HT-29 (cell line): ENCODE measurements at places on chromosomes 1 and 21.

GRCh38 chr1:214146523-214146922, 134.4 kb upstream of the SMYD2 start:
- peak; percentile 9 for DNase-seq

GRCh38 chr1:7893529-7894180, 40.8 kb upstream of the UTS2 start:
- no peak for DNase-seq

DNA sequence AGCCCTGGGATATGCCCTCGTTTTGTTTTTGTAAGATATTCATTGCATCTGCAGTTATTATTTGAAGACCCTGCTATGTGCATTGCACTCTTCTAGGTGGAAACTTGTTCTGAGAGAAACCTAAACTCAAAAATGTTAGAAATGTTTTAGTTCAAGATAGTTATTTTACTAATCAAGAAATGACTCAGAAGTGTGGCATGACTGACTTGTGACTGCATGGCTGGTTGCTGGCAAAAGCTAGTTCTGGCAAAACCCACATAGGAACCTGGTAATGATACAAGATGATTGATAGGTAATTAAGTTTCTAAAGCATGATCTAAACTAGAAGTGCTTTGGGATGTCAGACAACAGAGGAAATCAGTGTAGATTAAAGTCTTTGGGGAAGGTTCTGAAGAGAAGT, 33.8 kb upstream of the NFASC start:
- no peak for DNase-seq

DNA sequence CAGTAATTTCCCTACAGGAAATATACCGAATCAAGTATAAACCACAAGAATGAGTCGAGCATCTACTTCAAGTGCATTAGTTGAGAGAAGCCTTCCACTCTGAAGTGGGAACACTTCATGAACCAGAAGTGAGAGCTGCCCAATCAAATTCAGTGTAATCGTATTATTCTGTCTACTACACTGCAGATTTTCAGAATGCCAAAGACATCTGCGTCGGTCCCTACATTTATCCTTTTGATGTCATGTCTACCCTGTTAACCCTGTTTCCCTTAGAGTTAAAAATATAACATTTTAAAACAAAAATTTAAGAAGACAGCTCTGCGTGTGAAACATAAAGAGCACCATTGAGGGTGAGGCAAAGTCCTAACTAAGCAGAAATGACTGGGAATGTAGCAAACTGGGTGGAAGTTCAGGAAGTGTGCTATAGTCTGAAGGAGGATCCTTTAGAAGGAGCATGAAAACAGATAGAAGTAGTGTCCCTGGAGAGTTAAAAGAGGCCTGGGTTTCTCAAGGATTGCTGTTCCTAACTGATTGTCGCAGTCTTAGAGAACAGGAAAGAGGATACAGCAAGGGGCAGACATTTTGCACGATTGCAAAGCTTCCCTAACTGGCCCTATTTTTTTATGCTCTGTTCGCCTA, 291.2 kb downstream of the PTPRC start:
- DNase-seq: peak; percentile 66

DNA sequence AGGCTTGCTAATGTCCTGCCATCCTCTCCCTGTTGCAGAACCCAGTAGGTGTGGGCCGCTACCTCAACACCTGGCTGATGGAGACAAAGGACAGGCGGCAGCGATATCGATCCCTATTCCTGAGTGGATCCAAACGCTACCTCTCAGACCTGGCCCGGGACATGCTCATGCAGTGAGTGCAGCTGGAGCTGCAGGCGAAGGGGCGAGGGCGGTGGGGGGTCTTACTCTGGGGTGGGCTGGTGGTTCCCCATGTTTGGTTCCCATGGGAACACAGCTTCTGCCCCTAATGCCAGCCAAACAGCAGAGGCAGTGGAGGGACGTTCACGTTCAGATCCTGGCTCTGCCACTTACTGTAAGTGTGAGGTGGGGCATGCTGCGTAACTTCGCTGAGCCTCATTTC, 15.8 kb upstream of the TTC22 start:
- no peak for DNase-seq

- DNase-seq: no peak
Observed at GRCh38 chr1:207502726-207503125, 6.8 kb downstream of the CR1 start.

GRCh38 chr1:224087286-224087794, 26.6 kb upstream of the FBXO28 start:
- peak; percentile 28 for DNase-seq

- no peak for DNase-seq
Observed at GRCh38 chr21:31725202-31725839, 6.6 kb downstream of the SCAF4 start.

GRCh38 chr1:106232128-106232527, 824.3 kb upstream of the PRMT6 start:
- no peak for DNase-seq

DNA sequence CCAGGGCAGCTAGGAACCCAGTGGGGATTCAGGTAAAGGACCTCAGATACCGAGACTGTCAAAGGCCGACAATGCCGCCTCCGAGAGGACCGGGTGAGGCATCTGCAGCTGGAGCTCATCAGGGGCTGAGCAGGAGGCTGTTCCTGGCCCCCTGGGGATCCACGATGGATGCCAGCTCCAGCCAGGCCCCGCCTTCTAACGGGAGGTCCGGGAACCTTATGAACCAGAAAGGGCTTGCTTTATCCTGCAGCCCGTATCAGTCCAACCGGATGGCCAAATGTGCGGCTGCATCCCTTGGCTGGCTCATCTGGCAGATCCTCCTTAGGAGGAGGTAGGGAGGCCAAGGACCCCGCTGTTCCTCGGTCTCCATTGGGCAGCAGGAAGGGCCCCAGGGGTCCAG, 32.0 kb downstream of the SLC45A1 start:
- no peak for DNase-seq

DNA sequence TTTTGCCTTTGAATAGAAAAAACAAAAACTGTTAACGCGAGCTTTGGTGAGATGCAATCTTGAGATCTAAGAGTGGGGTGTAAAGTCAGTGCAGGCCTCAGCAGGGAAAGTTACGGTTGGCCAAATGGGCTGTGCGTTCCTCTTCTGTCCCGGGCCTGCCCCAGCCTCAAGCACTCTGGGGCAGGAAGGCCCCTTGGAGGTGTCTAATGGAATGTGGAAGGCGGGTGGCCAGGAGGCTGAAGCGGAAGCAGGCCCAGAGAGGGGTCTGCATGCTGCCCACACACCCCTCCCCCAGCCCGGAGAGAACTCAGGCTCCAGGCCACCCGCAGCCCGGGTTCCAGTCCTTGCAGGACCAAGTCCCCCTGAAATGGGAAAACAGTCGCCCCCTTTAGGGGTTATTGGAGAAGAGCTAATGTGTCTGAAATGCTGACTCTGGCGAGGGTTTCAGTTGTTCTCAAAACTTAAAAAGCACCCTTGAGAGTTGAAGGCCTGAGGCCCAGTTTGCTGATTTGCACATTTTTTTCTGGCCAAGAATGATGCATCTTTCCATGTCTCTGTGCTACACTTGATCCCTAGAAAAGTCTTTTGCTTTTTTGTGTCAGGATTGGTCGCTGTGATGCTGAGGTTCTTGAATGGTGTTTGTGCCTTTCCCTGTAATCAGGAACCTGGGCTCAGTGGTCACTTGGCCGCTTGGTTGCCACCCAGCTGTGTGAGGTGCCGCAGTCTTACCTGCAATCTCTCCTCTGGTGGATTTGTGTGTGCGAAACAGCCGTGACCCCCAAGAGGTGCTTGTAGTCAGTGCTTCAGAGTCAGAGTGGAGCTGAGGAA, 2.0 kb downstream of the COL18A1 start:
- no peak for DNase-seq

- no peak for DNase-seq
Observed at GRCh38 chr1:9253453-9254105, 19.0 kb downstream of the H6PD start.

DNA sequence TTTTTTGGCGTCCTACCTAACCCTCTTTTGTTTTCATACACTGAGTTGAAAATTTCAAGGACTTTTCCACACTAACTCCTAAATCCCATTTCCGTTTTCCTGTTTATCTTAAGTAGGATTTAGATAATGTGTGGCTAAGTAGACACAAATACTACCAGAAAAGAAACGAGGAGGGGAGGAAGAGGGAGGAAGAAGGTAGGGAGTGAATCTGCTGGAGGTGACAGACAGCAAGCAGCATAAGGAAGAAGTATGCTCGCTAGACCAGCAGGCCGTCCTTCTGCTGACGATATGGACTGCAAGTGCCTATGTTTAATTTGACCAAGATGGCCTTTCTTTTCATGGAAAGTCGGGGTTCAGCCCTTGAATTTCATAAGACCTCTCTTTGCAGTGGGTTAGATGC, 256.9 kb upstream of the RAB4A start:
- DNase-seq: no peak

DNA sequence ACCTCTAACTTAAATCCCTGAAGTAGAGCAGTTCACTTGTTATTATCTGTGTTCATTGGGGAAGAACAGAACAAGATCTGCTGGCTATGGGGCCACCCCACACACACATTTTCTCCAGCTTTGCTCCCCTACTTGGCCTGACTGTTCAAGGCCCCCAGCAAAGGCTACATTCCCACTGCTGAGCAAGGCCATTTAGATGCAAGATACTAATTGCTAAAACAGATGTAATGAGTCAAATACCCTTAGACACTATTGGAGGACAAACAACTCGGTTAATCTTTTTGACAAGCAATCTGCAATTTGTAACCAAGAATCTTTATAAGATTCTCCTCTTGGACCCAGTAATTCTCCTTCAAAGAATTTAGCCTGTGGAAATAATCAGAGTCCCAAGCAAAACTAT, 67.7 kb downstream of the NAV1 start:
- DNase-seq: no peak

- DNase-seq: no peak
Observed at GRCh38 chr1:158058237-158058985, 65.0 kb downstream of the KIRREL1 start.

DNA sequence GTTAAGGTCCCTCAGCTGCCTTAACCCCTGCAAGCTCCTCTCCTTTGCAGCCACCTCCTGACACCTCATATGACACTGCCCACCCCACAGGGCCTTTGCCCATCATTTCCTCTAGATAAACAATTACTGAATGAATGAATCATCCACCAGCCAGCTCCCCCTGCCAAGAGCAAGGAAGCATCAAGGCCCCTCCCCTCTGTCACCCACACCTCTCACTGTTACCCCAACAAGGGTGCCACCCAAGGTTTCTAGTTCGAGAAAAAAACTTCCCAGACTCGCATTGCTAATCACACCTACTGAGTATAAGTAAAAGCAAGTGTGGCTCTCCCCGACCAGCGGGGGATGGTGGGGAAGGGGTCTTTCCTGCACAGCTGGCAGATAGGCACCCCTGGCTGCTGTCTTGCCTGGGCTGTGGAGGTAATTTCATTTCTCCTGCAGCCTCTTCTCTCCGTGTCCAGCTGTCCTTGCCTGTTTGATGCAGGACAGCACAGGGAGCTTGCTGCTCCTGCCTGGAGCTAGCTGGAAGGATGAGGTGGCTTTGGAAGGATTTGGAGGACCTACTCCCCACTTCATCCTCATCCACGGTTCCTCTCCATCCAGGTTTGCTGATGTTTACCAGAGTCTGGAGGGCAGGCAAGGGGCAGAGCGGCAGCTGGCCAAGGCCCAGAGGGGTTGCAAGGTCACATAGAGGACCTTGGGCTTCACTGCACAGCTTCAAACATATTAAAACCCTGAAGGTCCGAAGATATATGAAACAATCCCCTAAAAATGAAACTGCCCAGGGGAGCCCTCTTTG, 33.1 kb upstream of the LBR start:
- no peak for DNase-seq

GRCh38 chr1:89974696-89975470, 20.0 kb upstream of the ZNF326 start:
- no peak for DNase-seq

- no peak for DNase-seq
Observed at GRCh38 chr1:236681219-236681618, 5.1 kb upstream of the ACTN2 start.

DNA sequence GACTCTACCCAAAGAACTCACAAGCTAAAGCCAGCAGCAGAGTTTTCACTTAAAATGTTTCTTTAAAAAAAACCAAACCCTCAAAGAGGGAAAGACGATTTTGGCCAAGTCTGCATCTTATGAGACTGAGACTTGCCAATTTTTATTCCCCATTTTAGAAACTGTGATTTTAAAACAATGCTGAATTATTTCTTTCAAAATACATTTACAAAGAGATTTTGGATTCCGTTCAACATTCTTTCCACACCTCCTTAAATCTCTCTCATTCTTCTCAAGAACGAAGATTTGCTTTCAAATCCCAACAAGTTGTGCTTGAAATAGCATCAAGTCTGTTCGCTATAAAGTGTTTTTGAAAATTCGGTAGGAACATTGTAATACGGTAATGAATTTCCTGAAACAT, 133.9 kb upstream of the VANGL1 start:
- DNase-seq: no peak

DNA sequence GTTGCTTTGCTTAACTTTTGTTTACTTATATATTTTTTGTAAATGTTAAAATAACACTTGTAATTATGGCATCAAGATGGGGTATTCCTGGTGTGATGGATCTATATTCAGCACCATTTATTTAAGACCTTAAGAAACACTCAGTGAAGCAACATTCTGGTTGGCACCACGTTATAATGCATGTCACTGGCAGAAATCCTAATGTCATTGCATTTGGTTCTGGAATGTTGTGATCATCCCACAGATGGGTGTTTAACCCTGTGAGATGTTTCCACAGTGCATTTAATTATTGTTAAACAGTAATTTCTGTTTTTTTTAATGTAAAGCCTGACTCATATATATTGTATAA, 116.5 kb downstream of the NOS1AP start:
- DNase-seq: no peak

DNA sequence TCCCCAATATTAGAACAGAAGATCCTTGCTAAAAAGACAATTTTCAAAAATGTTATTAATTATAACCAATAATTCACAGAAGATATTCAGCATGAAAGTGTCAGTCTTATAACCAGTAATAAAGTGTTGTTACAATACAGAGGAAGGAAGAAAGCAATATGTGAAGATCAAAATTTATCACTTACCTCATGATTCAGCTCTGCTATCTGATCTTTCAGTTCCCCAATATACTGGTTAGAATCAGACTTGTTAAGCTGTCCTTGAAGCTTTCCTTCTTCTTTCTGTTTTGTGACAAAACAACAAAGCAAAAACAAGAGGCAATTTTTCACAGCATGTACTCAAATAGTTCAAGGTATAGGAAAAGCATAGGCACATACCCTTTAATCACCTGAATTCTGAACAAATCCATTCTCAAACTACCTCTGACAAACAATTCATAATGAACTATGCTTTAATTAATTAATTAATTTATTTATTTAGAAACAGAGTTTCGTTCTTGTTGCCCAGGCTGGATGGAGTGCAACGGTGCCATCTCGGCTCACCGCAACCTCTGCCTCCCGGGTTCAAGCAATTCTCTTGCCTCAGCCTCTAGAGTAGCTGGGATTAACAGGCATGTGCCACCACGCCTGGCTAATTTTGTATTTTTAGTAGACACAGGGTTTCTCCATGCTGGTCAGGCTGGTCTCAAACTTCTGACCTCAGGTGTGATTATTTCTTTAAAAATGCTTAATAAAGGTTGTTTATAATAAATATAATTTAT, 76.9 kb upstream of the GFI1 start:
- DNase-seq: no peak

- no peak for DNase-seq
Observed at GRCh38 chr1:181587870-181588438, 104.6 kb downstream of the CACNA1E start.

- DNase-seq: peak; percentile 52
Observed at GRCh38 chr1:27682351-27682944, 10.5 kb upstream of the IFI6 start.

GRCh38 chr1:165235777-165236291, 120.7 kb downstream of the LMX1A start:
- no peak for DNase-seq

GRCh38 chr1:34199927-34200326, 23.2 kb downstream of the C1orf94 start:
- no peak for DNase-seq
